ENCODE measurements at places on chromosomes 7 and 10. TPM values are rescaled to one million over a fixed set of nuclear protein-coding genes. Genes with fewer than 3 reads are reported as not detected.

The EIF4H gene
- 457 TPM for total RNA-seq

The FFAR4 gene
- total RNA-seq: not detected

The A1CF gene
- not detected for total RNA-seq

The RBM48 gene
- total RNA-seq: 13.2 TPM

The UPK3B gene
- total RNA-seq: 10.6 TPM
